ENCODE measurements at places on chromosomes 2 and 18.
A peak's percentile ranks its signal among the peaks of the same experiment; 100 is the strongest.

DNA sequence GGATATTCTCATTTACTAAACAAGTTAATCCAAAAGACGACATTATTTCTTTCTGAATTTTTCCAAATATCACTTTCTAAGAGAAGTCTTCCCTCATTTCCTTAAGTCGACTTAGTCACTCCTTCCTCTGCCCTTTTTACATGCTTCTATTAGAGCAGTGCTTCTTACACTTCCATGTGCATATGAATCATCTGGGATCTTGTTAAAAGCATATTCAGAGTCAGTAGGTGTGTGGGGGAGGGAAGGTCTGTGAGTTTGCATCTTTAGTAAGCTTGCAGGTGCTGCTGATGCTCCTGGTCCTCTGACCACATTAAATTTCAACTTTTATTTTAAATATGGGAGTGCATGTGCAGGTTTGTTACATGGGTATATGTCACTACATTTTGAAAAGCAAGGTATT, 582.6 kb downstream of the NRXN1 start:
- DNase-seq, result no peak

DNA sequence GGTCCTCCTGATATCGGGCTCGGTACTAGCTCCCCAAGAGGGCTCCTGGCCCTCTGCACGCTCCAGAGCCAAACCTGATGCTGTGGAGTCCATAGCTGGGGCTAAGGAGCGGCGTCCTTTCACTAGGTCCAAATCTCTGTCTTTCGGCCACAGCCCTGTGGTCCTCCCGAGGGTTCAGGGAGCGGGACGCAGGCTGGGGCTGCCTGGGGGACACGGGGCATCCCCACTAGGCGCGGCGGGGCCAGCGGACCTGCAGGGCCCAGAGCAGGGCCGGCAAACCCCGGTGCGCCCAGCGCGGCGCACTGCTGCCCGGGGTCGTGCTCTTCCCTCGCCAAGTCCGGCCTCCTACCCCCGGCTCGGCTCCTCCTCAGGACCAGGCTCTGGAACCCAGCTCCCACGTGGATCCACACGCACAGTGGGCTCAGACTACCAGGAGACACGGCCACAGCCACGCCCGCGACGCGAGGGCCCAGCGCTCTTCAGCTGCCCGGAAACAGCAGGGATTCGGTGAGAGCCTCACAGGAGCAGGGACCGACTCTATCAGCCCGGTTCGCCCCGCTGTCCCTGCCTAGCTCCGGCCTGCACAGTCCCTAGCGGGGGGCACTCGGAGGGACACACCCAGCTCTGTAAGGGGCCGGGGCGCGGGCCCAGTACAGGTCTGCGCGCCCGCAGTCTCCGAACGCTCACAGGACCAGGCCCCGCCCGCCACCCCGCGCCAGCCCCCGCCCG, 593 bp downstream of the ZNF514 start:
- peak; percentile 72 for DNase-seq

DNA sequence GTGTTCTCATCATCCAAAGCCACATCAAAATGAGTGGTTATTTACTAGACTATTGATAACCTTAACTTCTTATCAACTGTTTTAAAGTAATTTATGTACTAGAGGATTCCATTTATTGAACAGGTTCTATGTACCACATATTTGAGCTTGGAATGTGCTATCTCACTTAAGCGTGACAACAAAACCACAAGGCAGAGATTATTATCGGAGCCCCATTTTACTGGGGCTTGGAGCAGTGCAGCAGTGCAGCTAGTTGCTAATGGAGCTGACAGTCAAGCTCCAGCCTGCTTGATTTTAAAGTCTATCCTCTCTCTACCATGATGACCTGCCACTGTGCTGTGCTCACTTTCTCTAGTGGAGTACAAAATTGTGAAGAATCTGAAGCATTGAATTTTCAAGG, 24.6 kb downstream of the GCG start:
- DNase-seq, result no peak

- DNase-seq, result no peak
Observed at GRCh38 chr2:196274387-196274809, 103.0 kb upstream of the STK17B start.

DNA sequence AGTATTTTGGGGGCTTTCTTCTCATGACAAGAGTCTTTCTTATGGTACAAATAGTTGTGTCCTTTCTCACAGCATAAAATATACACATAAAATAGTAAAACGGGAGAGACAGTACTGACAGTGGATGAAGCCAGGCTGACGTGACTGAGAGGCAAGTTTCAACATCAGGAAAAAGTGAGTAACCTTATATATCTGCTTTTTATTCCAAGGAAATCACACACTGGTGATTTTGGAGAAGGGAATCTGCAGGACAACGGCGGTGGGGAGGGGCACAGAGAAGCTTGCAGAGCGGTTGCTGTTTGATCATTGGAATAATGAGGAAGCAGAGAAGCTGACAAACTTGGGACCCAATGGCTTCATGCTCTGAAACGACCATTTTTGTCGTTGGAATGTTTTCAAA, 130.6 kb upstream of the ZNF236 start:
- no peak for DNase-seq

- no peak for DNase-seq
Observed at GRCh38 chr18:48982266-48982665, 31.5 kb upstream of the SMAD7 start.

- no peak for DNase-seq
Observed at GRCh38 chr2:156445296-156446220, 9.4 kb downstream of the GPD2 start.

DNA sequence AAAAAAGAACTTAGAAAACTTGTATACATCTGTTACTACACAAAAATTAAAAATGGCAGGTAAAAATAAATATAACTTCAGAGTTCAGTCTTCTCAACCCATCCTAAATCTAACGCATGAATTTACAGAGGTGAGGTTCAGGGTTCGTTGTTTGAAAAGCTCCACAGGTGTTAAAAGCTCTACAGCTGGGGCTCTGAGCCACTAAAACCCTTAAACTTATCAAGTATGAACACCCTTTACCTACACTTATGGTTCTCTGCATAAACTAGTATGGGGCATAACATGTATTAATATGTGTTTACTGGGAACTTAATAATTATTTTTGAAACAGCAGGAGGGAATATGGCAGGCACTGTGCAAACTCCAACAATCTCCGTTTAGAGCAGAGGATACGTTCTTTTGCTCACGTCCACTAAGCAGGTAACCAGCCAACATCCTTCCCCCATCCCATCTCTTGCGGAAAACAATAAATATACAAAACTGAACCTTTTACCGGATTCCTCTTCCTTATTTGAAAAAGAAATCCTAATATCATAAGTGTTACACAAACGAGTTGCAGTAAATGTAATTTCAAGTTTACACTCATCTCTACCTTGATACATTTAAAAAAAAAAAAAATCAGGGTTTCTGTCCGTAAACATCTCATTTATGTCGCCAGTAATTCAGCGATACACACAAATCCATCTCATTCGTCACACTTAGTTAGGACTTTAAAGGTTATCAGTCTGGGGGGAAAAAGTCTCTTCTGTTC, 1.3 kb downstream of the PIAS2 start:
- no peak for DNase-seq

GRCh38 chr18:4276953-4277585, 178.0 kb downstream of the DLGAP1 start:
- DNase-seq, result no peak

- DNase-seq, result no peak
Observed at GRCh38 chr18:59132810-59133465, 6.7 kb upstream of the SEC11C start.

DNA sequence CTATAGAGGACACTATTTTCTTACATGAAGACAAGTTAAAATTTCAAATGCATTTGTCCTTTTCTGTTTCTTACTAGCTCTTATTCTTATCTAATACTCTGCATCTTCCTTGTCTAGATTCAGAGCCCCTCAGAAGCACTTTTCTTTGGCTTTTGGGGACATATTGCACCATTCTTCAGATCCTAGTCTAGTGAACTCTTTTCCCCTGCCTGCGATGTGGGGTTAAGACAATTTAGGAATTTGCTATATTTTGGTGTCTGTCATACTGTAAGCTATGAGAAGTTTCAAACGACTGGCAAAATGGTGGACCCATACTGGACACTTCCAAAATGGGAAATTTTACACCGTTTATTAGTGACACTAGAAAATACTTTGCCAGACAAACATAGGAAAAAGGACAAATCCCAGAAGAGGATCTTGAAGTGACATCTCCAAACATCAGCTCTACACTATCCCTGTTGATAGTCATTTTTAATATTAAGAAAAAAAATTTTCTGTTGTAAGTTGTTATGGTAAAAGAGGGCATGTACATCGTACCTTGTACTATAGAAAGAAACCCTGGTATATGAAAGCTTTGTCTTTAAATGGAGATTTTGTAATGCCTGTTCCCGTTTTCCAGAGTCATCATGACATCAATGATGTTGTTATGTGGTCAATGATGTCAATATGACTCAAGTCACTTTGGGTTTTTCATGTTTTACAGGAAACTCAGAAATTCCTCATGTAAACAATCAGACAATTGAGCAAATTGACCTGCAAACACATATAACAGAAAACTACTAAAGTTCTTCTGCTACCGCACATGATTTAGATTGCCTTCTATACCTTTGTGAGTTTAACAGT, 4.4 kb upstream of the KYNU start:
- DNase-seq, result no peak

DNA sequence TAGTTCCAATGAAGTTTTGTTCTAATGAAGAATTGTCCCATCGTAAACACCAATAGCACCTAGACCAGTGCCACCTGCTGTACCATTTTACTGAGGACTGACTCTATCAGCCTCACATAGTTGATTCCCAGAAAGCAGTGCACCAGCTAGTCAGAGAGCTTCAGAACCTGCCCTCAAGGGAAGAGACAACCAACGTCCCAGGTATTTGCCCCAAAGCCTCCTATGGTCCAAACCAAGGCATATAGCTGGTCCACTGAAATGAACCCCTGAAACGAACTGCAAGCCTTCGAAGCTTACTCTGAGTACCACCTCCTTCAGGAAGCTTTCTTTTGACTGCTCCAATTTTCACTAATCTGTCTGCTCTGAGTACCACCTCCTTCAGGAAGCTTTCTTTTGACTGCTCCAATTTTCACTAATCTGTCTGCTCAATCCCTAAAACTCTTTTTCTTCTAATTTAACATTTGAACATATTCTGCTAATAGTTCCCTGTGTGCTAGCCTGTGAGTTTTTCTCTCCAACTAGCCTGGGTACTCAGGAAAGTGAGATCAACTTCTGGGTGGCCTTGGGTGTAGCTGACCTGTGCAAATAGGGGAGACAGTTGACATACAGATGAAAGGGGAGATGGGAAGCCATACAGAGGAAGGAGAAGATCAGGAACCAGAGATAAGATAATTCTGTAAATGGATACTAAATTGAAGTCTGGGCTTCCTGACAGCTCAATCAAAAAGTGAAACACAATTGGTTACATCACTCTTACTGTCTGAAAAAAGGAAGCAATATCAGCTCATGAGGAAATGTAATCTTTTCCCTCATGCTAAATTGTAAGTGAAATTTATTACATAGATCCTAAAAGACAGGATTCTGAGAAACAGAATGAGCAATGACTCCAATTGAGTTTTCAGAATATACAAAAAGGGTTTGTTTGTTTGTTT, 33.5 kb upstream of the EML4 start:
- no peak for DNase-seq

DNA sequence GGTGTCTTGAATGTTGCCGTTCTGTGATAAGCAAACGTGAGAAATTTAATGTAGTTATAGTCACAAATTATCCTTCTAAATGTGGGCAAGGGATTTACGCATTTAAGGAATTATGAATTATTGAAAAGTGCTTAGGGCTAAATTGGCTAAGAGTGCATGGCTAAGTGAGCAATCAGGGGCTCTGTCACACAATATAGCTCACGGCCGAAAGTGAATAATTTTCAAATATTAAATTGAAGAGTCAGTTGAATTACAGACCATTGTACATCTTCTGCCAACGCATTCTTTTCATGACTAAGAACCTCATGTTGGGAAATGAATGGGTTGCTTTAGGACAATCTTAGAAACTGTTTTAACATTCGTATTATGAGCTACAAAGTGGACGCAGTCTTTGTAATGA, 1832.9 kb upstream of the LRRTM1 start:
- DNase-seq, result no peak

- no peak for DNase-seq
Observed at GRCh38 chr2:172007372-172007771, 7.6 kb downstream of the METAP1D start.

- no peak for DNase-seq
Observed at GRCh38 chr18:22200611-22201225, 31.3 kb downstream of the GATA6 start.

DNA sequence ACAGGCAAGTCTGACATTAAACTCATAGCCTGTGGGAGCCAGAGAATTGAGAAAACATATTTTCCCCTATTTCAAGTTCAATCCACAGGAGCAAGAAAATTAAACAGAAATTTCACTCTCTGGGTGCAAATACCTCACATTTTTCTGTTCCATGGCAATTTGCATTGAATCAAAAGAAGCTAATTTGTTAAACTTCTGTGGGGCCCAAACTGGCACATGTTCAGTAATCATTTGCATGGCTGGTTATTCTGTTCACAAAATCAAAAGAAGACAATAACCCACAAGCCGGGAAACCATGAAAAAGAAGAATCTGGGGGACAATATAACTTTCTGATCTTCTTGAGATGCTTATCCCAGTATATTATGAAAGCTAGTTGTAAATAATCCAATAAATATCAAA, 363.1 kb downstream of the LRP1B start:
- DNase-seq, result no peak

- no peak for DNase-seq
Observed at GRCh38 chr2:10327896-10328669, 25.4 kb downstream of the HPCAL1 start.

- DNase-seq, result no peak
Observed at GRCh38 chr2:7523481-7524120, 606.4 kb downstream of the RNF144A start.

GRCh38 chr2:148305476-148305875, 284.6 kb downstream of the MBD5 start:
- no peak for DNase-seq

DNA sequence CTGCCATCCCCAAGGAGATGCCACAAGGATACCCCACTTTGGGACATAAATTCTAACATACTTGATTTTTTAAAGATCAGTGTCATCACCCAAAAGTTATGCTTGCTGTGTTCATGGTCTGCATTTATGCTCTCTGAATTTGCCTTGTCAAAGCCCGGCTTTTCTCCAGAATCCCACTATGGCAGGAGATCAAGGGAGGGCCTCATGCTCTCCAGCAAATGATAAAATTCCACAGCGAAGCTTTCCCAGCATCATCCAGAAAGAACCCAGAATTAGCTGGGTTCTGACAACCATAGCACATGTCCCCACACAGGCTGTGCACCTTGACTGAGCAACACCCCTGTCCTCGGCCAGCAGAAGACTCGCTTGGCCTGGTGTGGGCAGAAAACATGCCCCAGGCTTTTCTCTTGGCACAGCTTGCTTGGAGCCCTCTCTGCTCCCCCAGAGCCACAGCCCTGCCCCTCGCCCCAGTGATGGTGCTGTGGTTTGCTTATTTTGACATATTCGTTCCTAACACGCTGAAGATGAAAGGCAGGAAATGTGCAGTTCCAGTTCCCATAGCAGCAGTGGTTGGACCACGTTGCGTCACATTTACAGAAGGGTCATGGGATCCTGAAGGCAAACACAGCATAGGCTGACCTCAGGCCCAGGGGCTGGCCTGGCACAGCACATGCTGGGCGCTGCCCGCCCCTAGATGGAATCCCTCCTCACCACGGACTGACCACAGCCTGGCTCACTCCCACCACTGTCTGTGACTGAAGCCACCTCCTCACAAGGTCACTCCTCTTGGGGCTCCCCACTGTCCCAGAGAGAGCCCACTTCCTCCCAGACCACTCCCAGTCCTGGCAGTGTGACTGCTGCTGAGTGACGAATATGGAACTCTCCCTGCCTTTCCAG, 14.1 kb upstream of the CHRNA1 start:
- no peak for DNase-seq

GRCh38 chr2:23498943-23499342, 114.0 kb downstream of the KLHL29 start:
- DNase-seq, result no peak
